ENCODE measurements at places on chromosomes 2 and 18.

- DNase-seq = no peak
Observed at GRCh38 chr2:212176151-212176550, 362.5 kb downstream of the ERBB4 start.

DNA sequence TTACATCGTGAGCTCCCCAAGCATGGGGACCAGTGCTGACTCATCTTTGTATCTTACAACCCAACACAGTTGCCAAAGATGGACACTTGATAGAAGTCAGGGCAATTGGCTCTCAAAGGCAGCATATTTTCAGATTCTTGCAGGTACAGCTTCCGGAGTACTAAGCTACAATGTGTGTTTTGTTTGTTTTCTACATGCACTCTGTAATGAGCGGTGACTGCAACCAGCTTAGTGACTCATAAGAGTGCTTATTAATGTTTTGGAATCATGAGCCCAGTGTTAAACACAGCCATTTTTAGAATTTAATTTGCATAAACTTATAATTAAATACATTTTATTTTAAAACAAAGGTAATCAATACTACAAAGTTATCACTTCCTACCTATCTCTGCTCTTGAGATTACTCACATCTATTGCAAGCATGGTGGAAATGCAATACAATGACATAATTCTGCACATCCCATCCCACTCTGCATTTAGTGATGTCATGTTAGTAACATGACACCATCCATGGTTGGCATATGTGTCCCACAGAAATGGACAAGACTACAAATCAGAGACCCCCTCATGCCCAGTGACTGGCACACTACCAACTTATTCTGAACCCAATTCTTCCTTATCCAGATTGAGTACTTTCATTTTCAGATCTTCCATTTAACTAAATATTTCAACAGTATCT, 399.8 kb upstream of the ST6GAL2 start:
- no peak for DNase-seq

DNA sequence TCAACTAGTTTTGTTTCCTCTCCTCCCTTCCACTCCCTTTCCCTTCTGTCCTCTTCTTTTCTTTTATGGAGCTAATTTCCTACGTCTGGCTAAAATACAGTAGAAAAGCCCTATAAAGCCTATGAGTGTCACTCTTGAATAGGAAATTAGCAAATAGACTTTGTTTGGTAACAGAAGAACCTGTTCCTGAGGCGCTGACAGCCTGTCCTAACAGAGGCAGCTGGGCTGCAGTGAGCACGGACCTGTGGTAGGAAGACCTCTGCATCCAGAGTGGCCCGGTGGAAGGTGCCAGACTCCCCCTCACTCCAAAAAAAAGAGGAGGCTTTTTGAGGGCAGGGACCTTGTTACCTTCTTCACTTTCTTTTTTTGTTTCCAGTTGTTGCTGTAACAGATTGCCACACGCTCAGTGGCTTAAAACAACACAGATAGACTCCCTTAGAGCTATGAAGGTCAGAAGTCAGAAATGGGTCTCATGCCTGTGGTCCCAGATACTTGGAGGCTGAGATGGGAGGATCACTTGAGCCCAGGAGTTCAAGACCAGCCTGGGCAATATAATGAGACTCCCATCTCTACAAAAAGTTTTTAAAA, 81.2 kb upstream of the TXNDC2 start:
- DNase-seq = no peak

- no peak for DNase-seq
Observed at GRCh38 chr2:45806563-45807358, 155.3 kb downstream of the PRKCE start.

- DNase-seq = no peak
Observed at GRCh38 chr2:205730191-205730590, 47.9 kb downstream of the NRP2 start.

DNA sequence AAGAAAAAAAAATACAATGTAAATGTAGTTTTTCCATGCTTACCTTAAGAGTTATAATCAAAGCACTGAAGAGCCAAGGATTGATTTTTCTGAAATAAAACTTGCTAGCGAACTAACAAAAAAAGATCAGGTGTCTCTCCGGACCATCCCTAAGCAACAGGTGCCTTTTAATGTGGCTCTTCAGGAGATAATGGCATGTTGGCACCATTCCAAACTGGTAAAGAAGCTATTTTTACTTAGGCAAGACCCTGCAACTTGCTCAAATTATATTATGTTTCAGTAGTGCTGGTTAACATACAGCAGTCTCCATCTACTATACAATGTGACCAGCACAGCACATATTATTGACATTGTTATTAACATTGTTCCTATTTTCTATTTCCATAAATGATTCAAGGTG, 2.3 kb upstream of the GCC2 start:
- no peak for DNase-seq

DNA sequence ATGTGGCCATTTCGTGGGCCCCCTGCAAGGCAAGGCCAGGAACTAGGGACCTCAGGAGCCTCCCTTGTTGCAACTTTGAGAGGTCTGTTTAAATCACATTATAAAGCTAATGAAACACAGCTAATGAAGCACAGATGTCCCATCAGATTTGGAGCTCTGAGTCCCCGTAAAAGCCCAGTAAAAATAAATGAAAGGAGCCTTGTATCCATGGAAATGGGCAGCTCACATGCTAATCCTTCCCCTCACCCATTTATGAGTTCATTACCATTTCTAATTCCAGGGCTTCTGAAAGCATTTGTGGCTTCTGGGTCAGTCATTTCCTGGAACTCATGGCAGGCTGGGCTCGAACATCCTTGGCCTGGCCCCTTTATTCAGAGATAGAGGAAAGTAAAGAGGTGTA, 274.8 kb downstream of the SS18 start:
- DNase-seq = no peak

GRCh38 chr2:178865999-178866398, 58.8 kb upstream of the TTN start:
- no peak for DNase-seq

DNA sequence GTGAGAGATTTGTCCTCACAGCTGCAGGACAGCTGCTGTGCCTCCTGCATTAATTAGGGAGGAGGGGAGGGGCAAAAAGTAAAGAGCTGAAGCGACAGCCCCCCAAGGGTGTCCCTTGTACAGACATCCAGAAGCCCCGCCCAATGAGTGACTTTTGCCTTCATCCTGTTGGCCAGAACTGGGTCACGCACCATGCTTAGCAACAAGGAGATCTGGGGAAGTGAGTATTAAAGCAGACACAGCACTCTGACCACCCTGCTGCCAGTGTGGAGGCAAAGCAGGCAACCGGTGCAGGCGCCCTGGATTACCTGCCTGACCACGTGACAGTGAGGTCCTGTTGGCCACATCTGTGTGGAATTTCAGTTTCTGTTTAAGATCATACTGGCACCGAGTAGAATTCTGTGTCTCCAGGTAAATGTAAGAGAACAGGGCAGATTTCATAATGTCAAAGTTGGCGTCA, 21.5 kb upstream of the BIN1 start:
- no peak for DNase-seq

- DNase-seq = peak; percentile 6
Observed at GRCh38 chr2:98710734-98711133, 20.2 kb downstream of the MGAT4A start.

- no peak for DNase-seq
Observed at GRCh38 chr2:10240161-10240681, 62.5 kb upstream of the HPCAL1 start.

- no peak for DNase-seq
Observed at GRCh38 chr2:142495141-142495540, 364.3 kb upstream of the LRP1B start.

DNA sequence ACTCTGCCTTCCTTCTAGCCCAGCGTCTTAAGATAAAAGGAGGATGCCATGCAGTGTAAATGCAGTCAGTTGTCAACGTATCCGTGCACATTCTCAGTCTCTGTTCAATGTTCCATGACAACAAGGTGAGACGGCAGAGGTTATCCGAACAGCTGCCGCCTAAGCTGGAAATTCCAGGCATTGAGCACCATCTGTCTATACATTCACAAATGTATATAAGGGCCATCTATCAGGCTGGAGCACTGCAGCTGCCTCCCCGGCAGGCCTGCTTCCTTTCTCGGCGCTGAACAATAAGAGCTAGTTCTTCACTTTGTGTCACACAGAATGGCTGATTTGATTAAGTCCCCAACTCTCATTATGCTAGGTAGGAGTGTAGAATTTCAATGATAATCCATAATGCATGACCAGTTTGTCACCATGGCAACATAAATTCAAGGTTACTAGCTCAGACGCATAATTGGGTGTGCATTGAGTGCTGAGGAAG, 282.2 kb upstream of the SOX11 start:
- DNase-seq = no peak

GRCh38 chr2:141341444-141341843, 789.4 kb downstream of the LRP1B start:
- DNase-seq = no peak

DNA sequence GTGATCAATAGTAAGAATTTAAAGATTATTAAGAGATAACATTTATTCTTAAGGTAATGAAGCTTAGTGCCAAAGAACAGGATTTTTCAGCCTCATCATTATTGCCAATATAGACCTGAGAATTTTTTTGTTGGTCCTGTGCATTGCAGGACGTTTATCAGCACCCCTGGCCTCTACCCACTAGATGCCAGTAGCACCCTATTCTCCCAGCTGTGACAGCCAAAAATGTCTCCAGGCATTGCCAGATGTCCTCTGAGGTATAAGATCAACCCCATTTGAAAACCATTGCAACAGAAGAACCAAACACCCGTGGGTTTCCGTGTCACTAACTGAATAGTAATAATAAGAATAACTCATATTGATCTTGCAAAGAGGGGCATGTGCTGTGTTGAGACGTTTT, 700.0 kb upstream of the SOX11 start:
- no peak for DNase-seq

DNA sequence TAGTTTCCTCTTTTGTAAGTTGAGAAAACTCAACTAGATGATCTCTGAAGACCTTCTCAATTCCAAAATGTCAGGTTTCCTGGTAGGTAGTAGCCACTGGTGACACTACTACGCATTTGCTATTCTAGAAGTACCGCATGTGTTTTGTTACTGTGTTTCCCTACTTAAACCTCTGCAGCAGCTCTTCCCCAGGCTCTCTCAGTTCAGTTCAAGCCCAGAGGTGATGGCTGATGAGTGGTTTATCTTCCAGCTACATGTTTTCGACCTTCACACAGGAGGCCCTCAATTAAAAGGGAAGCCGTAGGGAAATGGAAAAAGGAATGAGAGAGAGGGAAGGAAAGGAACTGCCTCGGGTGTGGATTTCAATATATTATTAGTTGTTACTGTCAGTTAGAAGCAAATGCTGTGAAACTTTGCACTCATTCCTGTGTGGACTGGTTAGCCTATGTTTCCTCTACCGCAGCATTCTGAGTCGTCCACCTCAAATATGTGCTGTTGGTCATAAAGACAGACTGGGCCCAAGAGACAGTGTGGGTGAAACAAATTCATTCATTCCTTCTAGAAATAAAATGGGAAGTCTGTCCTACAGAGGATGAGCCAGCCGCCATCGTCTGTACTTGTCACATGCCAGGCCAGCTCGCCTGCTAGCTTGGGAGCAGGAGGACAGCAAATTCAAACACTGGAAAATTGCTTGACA, 455.2 kb upstream of the RAB12 start:
- no peak for DNase-seq

DNA sequence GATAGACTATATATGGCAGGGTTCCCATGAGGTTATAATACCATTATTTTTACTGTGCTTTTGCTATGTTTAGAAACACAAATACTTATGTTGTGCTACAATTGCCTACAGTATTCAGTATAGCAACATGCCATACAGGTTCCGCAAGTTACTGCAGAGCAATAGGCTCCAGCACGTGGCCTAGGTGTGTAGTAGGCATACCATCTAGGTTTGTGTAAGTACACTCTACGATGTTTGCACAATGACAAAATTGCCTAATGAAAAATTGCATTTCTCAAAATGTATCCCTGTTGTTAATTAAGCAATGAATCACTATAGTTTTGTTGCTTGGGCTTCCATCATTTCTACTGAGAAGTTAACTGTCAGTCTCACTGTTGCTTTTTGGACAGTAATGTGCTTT, 9.8 kb downstream of the CD302 start:
- DNase-seq = no peak

- no peak for DNase-seq
Observed at GRCh38 chr2:45741161-45741850, 89.8 kb downstream of the PRKCE start.

DNA sequence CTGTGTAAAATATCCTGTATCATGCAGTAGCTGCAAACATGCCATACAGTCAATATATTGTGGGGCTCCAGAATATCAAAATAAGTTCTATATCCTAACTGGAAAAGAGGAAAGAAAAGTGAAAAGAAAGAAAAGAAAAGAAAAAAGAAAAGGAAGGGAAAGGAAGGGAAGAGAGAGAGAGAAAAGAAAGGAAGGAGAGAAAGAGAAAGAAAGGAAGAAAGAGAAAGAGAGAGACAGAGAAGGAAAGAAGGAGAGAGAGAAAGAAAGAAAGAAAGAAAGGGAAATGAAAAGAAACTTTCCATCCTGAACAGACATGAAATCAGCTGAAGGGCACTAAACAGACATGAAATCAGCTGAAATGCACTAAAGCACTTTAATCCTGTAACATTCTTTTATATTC, 288.4 kb upstream of the NCKAP5 start:
- DNase-seq = no peak

GRCh38 chr2:32714521-32714920, 86.7 kb downstream of the TTC27 start:
- no peak for DNase-seq

DNA sequence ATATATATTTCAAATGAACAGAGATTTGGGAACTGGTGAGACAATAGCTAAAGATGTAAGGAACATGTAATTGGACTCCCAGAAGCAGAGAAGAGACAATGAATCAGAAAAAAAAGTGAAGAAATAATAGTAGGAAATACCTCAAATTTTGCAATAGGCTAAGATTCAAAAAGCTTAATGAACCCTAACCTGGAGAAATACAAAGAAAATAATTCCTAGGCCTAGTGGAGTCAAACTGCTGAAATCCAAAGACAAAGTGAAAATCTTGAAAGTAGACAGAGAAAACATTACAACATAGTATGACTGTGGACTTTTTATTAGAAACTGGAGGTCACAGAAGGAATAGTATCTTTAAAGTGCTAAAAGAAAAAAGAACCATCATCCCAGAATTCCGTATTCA, 76.7 kb downstream of the LAMA3 start:
- no peak for DNase-seq

- DNase-seq = no peak
Observed at GRCh38 chr18:3397031-3397750, 52.8 kb upstream of the TGIF1 start.

Measured in naive B cell (primary cell).